ENCODE measurements at places on chromosomes 16 and 17.

GRCh38 chr17:68057531-68057952, 22.0 kb downstream of the KPNA2 start:
- DNase-seq: no peak

- no peak for DNase-seq
Observed at GRCh38 chr17:17938388-17939107, 33.7 kb downstream of the TOM1L2 start.

- no peak for DNase-seq
Observed at GRCh38 chr16:86529160-86529559, 18.8 kb downstream of the FOXF1 start.

GRCh38 chr16:4836727-4837126, 10.4 kb downstream of the GLYR1 start:
- DNase-seq: no peak

- DNase-seq: no peak
Observed at GRCh38 chr17:64781014-64781756, 119.1 kb upstream of the SMURF2 start.

- no peak for DNase-seq
Observed at GRCh38 chr17:76953946-76954345, 85.7 kb downstream of the MGAT5B start.

GRCh38 chr17:42979511-42980273, at the start of gene PTGES3L:
TSS of gene PTGES3L (minus strand) at chr17:42980080. CDS start at chr17:42980053, 27 bp downstream.
- DNase-seq: peak; percentile 32

GRCh38 chr16:28556914-28557320, 3.2 kb downstream of the SGF29 start:
- DNase-seq: no peak

DNA sequence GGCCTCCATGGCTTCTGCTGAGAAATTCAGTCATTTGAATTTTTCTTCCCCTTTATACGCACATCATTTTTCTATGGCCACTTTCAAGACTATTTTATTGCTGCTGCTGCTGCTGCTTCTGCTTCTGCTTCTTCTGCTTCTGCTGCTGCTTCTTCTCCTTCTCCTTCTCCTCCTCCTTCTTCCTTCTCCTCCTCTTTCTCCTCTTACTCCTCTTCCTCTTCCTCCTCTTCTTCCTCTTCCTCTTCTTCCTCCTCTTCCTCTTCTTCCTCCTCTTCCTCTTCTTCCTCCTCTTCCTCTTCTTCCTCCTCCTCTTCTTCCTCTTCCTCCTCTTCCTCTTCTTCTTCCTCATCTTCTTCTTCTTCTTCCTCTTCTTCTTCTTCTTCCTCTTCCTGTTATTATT, 22.4 kb downstream of the CPD start:
- no peak for DNase-seq

DNA sequence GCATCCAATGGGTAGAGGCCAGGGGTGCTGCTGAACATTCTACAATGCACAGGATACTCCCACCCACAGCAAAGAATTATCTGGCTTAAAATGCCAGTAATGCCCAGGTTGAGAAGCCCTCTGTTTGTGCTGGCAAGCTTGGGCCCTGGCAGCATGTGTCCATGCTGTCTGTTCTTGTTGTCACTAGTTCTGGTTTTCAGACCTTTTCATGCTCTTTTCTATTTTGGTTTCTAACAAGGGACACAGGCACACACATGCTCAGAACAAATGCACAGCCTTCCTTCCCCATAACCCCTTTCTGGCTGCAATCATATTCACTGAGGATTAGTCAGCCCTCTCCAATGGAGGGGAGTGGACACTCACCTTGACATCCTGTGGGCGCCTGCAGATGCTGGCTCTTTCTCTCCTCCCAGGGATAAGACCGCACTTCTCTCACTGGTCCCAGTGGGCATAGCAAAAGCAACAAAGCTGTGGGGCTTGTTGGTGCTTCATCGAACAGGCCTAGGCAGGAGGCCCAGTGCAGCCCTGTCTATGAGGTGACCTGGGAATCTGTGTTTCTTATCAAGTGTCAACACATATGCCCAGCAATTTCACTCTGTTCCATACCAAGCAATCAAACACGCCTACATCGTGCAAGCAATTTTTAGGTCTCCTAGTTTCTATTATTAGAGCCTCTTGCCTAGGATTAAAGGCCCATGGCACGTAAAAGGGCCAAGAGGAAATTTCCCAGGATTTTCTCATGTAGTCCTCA, 271.1 kb upstream of the CCL2 start:
- no peak for DNase-seq

DNA sequence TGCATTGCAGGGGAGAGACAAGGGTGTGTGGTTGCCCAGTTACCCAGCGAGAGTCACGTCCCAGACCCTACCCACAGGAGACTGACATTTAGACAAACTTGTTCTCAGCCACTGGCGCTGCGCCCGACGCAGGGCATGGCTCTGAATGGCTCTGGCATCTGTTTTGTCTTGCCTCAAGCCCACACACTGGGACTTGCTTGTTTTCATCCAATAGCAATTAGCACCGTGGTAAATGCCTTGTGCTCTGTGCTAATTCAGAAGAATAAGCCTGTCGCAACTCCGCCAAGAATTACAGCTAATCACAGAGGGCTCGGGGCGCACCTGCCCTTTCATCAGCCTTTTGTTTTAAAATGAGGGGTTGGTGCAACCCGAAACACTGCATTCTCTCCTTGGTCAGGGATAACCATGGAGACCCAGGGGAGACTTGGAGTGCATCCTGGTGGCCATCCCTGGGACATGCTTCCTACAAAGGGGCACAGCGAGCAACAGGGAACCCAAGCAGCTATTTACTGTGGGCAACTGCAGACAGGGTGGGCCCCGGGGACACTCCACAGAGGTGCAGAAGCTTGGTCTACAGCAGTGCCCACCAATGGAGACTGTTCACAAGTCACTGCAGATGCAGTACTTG, 220.6 kb upstream of the ZFHX3 start:
- peak; percentile 56 for DNase-seq

DNA sequence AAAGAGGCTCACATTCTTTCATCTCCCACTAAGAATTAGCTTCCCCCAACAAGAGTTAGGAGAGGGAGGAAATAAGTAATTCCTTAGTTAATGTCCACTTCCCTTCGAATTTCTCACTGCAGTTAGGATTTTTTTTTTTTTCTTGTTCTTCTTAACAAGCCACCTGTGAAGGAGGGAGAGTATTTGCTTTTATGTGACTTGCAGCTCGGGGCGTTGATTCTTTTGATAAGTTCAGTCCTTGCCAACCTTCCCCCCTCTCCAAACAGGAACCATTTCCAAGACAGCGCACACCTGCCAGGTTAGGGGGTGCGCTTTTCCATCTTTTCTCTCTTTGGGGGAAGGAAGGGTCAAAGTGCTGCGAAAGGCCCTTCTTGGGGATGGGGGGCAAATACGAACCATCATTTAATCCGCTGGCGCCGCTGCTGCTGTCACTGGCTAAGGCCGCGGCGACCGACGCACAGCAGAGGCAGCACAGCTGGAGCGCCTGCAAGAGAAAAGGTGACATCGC, 758 bp downstream of the ADAMTS18 start:
- no peak for DNase-seq

DNA sequence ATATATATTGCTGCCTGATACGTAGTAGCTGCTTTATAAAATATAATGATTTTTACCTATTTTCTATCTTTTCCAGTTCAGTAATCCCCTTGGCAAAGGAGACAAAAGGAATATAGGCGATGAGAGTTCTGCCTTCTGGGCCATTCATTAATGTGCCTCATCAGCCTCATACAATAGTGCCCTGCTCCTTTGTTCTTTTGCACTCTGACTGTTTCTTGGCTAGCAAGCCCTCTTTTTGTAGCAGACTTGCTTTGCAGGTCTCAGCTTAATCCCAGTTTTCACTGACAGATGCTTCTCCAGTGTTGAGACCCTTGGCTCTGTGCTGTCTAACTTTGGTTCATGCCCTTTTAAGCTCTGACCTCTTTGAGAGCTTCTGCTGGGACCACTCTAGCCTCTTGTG, 10.4 kb downstream of the HSD17B2 start:
- no peak for DNase-seq

- no peak for DNase-seq
Observed at GRCh38 chr17:69945698-69946185, 129.3 kb upstream of the KCNJ16 start.

- DNase-seq: no peak
Observed at GRCh38 chr16:70712942-70713341, 27.1 kb upstream of the MTSS2 start.

GRCh38 chr16:21161211-21161610, 2.7 kb downstream of the LDAF1 start:
- DNase-seq: no peak

DNA sequence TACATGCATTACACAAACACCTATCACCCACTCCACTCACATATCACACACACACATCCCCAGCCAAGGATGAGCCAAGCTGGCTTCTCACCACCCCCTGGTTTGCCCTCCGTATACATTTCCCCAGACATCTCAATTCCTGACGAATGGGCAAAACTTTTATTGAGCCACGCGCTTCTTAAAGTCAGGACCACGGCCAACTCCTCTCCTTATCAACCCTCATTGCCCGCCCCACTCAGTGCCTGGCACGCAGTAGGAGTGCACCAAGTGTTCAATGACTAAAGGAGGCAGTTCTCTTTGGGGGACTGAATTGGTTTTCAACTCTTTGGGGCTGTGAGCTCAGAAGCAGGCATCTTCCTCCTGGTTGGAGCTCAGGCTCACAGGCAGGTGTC, 22.5 kb upstream of the C16orf78 start:
- no peak for DNase-seq

DNA sequence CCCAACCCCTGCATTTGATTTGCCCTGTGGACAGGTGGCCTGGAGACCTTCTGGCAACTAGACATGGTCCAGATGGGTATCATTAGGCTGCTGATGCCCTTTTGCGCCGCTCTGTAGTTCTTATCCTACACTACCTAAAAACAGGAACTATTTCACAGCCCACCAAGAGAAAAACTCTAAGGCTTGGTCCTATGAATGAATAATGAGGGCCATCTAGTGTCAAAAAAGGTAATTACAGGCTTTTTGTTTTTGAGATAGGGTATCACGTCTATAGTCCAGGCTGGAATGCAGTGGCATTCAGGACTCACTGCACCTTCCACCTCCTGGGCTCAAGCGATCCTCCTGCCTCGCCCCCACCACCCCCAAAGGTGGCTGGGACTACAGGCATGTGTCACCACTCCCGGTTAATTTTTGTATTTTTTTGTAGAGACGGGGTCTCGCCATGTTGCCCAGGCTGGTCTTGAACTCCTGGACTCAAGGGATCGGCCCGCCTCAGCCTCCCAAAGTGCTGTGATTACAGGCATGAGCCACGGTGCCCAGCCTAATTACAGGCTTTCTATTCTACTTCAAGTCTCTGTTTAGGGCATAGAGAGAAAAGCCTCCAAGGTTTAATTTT, 20.9 kb downstream of the COIL start:
- DNase-seq: no peak

DNA sequence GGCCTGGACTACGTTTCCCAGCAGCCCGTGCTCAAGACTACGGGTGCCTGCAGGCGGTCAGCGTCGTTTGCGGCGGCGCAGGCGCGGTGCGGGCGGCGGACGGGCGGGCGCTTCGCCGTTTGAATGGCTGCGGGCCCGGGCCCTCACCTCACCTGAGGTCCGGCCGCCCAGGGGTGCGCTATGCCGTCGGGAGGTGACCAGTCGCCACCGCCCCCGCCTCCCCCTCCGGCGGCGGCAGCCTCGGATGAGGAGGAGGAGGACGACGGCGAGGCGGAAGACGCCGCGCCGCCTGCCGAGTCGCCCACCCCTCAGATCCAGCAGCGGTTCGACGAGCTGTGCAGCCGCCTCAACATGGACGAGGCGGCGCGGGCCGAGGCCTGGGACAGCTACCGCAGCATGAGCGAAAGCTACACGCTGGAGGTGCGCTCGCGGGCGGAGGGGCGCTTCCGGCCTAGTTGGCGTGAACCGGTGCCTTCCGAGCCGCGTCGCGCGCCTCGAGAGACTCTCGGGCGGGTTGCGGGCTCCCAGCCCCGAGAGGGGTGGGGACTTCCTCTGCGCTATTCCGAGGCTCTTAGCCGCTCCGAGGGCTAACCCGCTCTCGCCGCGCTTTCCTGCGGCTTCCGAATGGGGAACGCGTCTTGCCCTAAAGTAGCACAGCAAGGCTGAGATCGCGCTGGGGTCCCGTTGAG, at the start of gene RBL2:
TSS of gene RBL2 (plus strand) at position 95 of the 689 bp plus-strand sequence. CDS start at position 181, 86 bp downstream.
- DNase-seq: no peak

- no peak for DNase-seq
Observed at GRCh38 chr16:86697715-86698114, 119.4 kb downstream of the FOXL1 start.

DNA sequence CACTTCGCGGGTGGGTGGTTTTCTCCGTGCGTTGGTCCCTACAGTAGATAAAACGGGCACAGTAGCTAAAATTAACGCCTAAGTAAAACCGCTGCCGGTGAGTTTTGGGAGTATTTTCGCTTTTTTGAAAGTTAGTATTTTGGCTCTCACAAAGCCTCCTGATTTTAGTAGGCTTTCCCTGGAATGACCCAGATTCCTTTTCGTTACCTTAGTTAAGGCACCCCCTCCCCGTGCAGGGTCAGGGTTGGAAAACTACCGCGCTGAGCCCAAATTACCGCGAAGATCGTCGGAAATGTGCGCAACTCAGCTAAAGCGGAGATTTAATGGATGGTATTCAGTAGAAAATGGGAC, 28.3 kb upstream of the ST6GALNAC1 start:
- no peak for DNase-seq

- DNase-seq: no peak
Observed at GRCh38 chr17:27240086-27240801, 53.7 kb upstream of the WSB1 start.

- no peak for DNase-seq
Observed at GRCh38 chr16:35150805-35151312, 1691.4 kb downstream of the TP53TG3F start.

DNA sequence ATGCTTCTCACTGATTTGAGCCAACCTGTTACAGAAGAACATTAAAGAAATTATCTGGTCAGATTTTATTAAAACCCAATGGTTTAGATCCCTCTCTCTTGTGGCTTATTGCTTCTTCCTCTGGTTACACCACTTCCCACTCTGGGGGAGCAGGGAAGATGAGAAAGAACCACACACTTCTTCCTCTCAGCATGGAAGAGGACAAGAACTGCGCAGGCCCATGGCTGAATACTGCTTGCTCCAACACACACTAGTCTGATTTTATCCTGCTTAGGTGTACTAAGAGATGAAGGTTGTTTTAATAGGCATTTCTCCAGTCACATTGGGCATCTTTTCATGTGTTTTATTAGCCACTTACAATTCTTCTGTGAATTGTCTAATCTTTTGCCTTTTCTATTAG, 27.6 kb downstream of the MAP3K3 start:
- no peak for DNase-seq

DNA sequence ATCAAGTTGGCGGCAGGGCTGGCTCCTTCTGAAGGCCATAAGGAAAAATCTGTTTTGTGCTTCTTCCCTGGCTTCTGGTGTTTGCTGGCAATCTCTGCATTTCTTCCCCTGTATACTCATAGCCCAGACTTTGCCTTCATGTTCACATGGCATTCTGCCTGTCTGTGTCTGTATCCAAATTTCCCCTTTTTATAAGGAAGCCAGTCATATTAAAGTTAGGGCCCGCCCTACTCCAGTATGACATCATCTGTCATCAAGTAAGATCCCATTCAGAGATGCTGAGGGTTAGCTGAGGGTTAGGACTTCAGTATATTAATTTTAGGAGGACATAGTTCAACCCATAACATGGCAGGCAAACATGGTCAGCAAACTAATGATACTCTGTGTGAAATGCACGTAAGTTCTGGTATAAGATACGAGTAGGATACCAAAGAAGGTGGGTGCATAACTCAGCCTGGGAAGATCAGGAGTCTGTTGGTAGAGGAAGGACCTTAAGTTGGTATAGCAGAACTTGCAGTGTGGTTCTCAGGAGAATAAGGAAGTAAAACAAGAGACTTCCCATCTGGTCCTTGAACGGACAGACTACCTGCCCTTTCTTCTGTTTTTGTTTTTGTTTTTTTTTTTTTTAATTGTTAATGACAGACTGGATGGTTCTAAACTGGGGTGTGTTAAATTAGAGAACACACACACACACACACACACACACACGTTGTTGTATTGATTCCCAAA, 13.9 kb downstream of the MAP2K6 start:
- DNase-seq: no peak

Measured in NCI-H1417 treated with DMSO at 0.1 percent for 48 hours (cell line).